Stimulated activated CD4-positive, alpha-beta T cell treated with anti-CD3 and anti-CD28 coated beads, Interleukin-2, amount 100 ng/mL, for 24 hours (primary cell): ENCODE measurements at places on chromosomes 5 and 9.

- no peak for DNase-seq
Observed at GRCh38 chr9:83285445-83286225, 222.7 kb upstream of the RASEF start.

DNA sequence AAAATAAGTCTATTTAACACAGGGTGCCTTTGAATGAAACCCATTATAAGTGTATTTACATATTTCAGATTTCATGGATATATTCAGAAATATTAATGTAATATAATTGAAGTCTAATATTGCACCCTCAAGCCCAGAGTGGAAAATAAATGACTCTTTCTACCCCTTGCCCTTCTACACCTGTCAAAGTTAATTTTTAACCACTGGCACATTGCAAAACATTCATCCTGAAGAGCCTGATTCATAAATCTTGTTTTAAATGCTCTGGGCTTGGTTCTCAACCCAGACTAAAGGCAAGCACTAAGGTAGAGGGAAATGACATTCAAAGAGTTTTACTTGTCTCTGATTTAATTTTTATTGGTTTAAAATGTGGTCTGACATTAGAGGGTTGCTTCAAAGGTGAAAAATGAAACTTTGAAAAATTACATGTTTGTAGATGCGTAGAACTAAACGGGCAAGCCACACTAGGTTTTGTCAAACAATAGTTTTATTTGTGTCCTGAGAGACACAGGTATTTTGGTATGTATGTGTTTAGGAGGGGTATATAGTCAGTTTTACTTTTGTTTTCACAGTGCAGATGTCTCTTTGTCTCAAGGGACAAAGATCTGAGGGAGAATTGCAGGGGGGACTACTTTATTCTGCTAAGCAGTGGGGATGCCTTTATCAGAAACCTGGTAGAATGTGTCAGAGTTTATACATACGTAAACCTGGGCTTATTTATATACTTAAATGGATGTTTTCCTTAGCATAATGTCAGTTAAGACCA is 69.7 kb downstream of the PIK3R1 start:
- no peak for DNase-seq

DNA sequence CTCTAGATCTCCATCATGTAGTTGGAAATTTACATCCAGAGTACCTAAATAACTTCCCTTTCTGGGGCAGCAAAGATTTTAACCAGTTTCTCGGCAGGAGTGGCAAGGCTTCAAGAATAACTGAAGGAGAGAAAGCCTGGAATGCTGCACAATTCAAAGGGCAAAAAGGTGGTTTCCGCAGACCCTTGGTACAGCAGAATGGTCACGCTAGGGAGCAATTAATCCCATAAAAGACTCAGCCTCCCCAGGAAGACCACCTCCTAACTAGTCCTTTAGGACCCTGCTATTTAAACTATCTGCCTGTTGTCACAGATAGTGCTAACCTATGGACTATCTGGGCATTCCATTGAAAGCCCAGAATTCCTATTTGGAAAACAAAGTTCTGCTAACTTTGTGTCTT is 3.6 kb downstream of the HTR1A start:
- DNase-seq = no peak

DNA sequence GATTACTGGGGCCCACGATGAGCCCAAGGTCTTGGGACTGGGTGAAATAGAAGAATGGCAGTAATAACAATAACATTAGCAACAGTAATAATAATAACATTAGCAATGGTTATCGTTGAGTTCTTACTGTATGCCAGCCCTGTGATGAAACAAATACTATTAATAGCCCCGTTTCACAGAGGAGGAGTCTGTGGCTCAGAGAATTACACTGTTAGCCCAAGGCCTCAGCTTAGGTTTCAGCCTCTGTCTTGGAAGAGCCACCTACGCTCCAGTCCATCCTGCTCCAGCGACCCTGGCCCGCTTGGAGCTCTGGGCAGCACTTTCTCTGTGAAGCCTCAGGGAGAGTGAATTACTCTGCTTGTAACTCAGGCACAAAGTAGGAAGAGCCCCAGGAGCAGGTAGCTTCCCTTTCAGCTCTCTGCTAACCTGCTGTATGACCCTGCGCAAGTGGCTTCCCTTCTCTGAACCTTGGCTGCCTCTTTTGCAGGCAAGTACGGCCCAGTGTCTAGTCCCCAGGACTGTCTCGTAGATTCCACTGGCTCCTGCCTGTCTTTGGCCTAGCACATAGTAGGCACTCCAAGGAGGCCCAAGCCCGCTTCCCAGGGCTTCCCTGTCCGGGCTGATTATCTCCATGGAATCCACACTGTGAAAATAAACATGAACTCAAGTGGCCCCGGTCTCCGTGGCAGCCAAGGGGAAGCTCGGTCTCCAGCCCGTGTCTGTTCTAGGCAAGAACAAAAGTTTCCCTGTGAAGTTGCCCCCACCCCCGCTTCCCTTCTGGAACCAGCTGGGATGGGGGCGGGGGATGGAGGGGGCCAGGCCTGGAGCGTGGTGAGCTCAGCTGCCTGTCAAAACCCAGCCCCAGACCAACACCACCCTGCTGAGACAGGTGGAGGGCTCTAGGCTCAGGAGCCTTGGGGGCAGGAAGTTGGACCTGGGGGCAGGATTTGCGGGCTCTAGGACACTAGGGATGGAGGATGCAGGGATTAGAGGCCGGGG is 26.2 kb upstream of the LMX1B start:
- no peak for DNase-seq

DNA sequence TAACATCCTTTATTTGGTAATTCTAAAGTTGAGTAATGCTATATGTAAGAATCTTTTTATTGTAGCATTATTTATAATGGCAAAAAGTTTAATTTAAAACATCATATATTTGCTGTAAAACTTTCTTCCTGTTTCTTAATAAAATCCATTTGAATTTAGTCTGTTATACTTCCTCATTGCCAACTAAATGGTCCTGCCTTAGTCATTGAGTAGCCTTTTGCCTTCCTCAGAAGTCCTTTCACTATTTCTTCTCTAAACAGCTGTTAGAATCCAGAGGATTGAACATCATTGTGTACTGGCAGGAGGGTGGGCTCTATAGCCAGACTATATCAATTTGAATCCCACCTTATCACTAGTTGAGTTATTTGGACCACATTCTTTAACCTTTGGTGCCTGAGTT is 11.0 kb downstream of the SLC44A1 start:
- DNase-seq = no peak

GRCh38 chr9:136219276-136219675 is 14.3 kb upstream of the LHX3 start:
- DNase-seq = no peak

DNA sequence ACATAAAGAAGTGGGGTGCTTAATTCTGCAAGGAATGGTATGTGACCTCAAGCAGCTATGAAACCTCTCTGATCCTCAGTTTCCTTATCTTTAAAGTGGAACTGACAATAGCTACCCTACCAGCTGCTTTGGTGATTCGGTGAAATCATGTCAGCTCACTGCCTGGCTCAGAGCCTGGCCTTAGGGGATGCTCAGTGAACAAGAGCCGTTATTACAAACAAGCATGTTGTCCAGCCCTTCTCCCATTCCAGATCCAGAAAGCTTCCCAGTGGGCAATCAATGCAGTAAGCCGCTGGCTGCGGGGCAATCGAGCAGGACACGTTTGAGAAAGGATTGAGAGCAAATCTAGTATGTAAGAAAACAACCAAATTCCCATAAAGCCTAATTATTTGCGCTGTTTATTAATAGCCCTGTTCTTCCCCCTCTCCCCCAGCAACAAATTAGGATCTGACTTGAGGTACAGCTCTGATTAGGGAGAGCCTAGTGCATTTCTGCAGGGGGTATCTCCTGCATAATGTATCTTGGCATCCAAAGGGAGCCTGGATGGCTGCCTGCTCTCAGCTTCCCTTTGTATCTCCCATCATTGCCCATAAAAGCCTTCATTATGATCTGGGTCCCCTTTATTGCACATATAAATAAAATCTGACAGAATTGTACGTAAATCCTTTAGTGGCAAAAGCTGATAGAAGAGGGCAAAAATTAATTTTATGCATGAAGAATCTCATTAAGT is 371.4 kb downstream of the TMEM232 start:
- no peak for DNase-seq

GRCh38 chr9:109248133-109248581 is 72.7 kb downstream of the EPB41L4B start:
- DNase-seq = no peak

- DNase-seq = no peak
Observed at GRCh38 chr5:43121913-43122484, 1.3 kb downstream of the ZNF131 start.

- DNase-seq = no peak
Observed at GRCh38 chr5:133891390-133891789, 77.0 kb downstream of the C5orf15 start.

- peak; percentile 5 for DNase-seq
Observed at GRCh38 chr5:76175821-76176403, 92.7 kb downstream of the SV2C start.

DNA sequence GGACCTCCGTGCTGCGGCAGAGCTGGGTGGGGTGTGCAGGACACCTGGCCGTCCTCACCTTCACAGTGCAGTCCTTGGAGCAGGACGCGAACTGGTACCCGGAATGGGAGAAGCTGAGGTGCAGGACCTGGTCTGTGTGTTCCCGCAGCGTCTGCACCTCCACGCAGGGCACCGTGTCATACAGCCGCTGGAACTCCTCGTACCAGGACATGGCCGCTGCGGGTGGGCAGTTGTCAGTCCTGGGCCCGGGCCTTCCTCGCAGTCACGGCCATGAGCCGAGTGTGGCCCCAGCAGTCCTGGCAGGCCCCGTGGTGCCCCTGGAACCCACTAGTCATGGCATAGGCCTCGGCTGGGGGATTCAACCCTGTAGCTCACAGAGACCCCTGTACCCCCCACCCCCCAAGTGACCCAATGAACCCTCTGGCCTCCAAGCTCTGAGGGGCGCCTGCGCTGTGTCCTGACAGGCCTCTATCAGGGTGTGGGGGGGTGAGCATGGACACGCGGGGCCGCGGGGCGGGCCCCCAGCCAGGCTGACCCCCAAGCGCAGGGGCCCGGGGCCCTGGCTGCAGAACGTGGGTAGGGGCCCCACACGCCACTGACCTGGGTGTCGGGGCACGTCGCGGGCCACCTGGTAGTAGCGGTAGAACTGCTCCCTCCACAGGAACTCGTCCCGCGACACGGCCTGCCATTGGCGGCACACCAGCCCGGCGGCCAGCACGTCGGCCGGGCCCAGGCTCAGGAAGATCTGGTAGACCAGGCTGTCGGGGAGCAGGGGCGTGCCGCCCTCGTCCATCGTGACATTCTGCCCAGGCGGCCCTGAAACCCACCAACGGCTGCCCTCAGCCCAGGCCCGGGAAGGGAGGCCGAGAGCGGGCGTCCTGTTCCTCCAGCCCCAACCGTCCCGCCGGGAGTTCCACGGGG is 987 bp downstream of the FBXW5 start:
- DNase-seq = peak; percentile 46

DNA sequence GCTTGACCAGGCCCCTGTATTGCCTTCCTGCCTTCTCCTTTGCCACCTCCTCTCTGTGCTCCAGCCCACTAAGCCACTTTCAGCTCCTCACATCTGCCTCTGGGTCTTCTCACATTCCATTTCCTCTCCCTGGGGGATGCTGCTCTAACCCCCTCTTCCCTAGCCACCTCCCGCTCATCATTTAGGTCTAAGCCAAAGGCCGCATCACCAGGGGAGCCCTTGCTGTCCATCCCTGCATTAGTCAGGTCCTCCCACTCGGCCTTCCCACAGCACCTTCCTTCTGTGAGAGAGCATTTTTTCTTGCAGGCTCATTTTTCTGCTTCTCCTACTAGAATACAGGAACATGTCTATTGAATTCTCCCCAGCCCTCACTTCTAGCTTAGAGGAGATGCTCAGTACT is 72.6 kb upstream of the GALNT10 start:
- no peak for DNase-seq

DNA sequence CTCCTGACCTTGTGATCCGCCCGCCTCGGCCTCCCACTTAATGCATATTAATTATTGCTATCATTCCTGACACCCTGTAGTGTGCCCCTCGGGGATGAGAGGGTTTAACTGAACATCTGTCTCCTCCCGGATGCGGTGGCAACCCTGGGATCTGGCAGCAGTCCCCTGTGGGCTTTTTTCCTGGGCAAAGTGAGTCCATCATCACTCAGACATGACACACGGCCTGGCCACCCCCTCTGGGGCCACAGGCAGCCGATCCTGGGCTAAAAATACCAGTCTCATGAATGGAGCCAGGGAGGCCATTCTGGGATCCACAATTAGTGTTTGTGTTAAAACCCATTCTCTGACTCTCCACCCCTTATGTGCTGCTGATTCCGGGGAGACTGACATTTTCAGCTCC is 161.2 kb downstream of the RGS3 start:
- no peak for DNase-seq

- no peak for DNase-seq
Observed at GRCh38 chr9:80951675-80952074, 737.7 kb downstream of the TLE1 start.

GRCh38 chr9:128117613-128118471 is 9.7 kb downstream of the PTGES2 start:
- peak; percentile 100 for DNase-seq

GRCh38 chr9:8858596-8859161 is 1059.1 kb upstream of the DMAC1 start:
- no peak for DNase-seq

- DNase-seq = no peak
Observed at GRCh38 chr5:127998950-127999615, 84.5 kb upstream of the SLC12A2 start.

DNA sequence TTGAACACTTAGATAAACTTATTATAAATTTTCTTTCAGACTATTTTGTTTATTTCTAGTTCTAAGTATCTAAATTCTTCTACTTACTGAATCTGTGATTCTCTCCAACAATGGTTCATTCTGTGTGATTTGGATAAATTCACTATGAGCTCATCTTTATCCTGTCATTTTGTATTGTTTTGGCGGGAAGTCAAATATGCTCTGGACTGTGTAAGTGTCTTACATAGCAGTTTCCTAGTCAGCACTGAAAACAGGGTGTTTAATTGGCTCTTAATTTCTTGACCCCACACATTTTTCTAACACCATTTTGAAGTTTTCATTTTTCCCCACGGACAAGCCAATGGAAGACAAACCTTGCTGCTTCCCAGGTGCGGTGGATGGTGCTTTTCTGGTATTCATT is 207.0 kb upstream of the ACO1 start:
- DNase-seq = no peak

DNA sequence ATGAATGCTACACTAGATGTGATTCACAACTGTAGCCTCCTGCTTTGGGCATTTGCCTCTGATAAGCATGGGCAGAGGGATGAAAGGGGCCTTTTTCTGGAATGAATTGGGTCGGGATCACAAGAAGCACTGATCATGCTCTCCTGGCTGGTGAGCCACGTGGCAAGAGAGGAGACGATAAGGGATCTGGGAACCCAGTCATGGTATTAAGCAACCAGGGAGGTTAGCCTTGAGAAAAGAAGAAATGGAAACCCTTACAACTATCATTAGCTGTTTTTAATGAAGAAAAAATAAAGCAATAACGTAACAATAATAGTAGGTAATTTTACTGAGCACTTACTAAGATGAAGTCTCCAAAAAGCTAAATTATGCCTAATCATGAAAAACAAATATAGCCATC is 50.0 kb upstream of the RAI14 start:
- DNase-seq = no peak
